ENCODE measurements at places on chromosomes 2 and 18.

- no peak for DNase-seq
Observed at GRCh38 chr18:53380063-53380639, 844.3 kb downstream of the MBD2 start.

- DNase-seq = no peak
Observed at GRCh38 chr2:120455390-120455789, 109.5 kb downstream of the INHBB start.

GRCh38 chr2:231235217-231235616, 36.8 kb downstream of the ARMC9 start:
- no peak for DNase-seq

- no peak for DNase-seq
Observed at GRCh38 chr2:15311926-15312325, 249.2 kb downstream of the NBAS start.

- no peak for DNase-seq
Observed at GRCh38 chr2:52659546-52659945, 1108.1 kb upstream of the CHAC2 start.

DNA sequence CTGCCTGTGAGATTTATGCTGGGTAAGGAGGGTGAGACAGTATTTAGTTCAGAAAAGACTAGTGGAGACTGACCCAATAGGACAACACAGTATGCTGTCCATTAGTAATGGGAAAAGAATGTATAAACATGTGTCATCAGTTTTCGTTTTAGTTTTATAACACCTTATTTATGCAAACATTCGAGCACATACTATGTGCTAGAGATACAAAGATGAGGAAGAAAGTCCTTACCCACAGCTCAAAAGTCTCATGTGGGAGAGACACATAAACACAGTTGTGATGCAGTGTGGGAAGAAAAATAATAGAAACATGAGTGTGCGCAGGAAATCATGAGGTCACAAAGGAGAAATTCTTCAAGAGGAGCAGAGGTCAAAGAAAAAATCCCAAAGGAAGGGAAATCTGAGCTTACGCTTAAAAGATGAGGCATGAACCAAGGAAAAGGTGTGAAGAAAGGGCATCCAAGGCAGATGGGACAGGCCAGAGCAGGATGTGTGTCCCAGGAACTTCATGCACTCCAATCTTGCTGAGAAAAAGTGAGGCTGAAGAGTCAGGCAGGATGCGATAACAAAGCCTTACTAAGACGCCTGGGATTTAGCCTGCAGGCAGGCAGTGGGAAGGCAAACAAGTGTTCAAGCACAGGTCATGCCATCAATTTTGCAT, 8.1 kb downstream of the METTL21A start:
- DNase-seq = no peak

GRCh38 chr2:74768401-74768914, 65.5 kb upstream of the HK2 start:
- DNase-seq = no peak

- no peak for DNase-seq
Observed at GRCh38 chr18:79495591-79496071, 99.9 kb downstream of the NFATC1 start.

GRCh38 chr2:242069018-242069417, 199.5 kb downstream of the RTP5 start:
- no peak for DNase-seq

GRCh38 chr2:180657054-180657453, 323.4 kb upstream of the UBE2E3 start:
- no peak for DNase-seq

- no peak for DNase-seq
Observed at GRCh38 chr18:74225193-74225840, 66.4 kb downstream of the CYB5A start.

DNA sequence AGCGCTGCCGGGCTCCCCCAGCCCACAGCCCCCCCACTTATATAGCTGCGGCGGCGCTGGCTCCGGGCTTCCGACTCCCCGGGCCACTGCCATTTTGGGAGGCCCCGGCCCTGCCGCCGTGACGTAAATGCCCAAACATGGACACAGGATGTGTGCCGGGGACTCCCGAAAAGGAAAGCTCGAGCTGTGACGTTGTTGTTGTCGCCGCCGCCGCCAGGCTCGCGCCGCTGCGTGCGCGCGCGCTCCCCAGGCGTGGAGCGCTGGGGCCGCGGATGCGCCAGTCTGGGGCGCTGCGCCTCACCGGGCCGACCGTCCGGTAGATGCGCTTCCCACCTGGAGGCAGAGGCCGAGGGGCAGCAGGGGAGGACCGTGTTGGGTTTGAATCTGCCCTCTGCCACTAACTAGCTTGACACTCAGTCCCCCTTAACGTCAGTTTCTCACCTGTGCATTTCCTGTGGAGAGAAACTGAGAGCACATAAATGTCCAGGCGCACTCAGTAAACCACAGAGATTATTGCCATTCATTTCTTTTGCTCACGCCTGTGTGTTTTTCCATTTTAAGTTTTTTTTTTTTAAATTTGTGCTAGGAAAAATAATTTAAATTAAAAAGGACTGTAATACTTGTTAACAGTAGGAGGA, at the start of gene EGR4:
TSS of gene EGR4 (minus strand) at position 15 of the 638 bp plus-strand sequence. CDS start 231 bp downstream, outside the sequence.
- DNase-seq = peak; percentile 78

DNA sequence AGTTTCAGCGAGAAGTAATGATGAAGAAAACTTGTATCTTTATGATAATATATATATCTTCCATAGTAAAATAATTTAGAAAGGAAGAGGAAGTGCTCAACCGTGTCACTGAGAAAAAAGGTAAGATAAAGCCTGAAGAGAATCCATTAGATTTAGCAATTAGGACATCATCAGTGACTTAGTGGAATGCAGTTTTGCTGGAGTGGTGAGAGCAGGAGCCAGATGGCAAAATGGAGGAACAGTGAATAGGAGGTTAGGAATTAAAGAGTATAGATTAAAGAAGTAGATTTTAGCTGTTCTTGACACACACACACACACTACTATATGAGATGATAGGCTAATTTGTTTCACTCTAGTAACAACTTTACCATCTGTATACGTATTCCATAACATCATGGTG, 157.1 kb upstream of the EPC2 start:
- no peak for DNase-seq

- no peak for DNase-seq
Observed at GRCh38 chr2:43074592-43075053, 151.8 kb downstream of the ZFP36L2 start.

DNA sequence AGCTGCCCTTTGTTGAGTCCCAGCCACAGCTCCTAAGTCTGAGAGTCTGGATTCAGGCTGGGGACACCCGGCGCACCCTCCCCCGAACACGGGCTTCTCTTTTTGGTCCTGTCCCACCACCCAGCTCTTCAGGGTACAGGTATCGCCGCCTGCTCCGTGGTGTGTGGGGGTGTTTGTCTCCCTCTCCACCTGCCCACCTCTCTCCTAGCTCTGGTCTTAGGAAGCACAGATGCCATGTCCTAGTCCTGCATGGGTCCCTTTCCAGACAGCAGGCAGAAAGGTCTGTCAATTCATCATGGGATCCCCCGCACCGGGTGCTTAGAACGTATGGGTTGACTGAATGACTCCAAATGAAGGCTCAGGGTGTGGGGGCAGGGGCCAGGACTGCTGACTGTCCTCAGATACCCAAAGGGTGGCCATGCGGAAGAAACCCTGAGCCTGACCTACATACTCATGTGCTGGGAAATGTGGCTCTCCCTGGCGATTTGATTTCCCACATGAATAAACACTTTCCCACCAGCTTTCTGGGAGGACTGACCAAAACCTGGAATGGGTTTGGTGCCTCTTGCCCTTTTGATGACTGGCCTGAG, 156.8 kb downstream of the CELF4 start:
- DNase-seq = no peak

DNA sequence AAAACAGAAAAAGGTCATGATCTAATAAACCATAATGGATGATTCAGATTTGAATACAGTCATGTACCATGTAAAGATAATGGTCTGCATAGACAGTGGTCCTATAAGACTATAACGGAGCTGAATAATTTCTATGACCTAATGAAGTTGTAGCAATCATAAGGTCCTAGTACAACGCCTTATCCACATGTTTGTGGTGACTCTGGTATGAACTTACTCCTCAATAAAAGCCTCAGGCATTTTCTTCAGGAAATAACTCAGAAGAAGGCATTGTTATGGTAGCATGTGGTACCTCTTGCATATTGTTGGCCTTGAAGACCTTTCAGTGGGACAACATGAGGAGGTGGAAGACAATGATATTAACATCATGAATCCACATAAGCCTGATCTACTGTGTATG, 883.3 kb downstream of the CNTNAP5 start:
- DNase-seq = no peak

DNA sequence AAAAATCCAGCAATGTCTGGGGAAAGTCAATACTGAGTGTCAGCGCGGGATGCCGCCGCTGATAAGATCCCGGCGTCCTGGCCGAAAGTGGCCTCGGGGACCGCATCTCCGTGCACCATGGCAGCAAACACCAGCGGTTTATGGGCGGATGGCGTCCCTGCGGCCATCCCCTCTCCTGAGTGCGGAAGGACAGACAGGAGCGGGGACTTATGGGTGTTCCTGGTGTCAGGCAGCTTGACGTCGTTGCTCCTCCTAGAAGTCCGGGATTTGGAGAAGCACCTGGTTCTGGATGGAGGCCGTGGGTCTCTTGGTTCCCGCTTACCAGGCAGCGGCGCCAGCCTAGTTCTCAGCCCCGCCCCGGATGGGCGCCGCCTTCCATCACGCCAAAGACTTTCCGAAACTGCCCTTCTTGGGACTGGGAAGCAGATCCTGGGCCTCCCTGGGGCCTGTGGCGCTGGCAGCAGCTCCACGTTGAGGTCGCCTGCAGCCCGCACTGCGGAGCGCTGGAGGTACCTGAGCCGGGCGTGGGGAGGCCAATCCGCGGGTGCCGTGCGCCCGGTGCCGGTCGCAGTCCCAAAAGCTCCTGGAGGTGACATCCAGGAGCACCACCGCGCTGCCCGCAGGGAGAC, 119.1 kb downstream of the CCDC74A start:
- no peak for DNase-seq

DNA sequence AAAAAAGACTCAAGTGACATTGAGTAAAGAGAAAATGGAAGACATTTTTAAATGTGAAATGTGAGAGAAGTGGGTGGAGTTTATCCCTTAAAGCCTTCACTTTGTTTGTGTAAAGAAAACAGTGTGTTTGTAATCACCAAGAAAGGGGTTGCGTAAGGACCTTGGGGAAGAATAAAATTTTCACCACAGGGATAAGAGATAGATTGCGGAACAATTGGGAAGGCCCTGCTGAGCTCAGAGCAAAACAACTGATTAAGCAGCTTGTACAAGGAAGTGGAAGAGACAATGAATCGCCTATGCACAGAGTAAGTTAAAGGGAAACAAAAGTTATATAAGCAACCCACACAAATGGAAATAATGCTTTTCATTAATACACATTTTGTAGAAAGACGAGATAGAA, 327.7 kb downstream of the RAD51AP2 start:
- DNase-seq = no peak

DNA sequence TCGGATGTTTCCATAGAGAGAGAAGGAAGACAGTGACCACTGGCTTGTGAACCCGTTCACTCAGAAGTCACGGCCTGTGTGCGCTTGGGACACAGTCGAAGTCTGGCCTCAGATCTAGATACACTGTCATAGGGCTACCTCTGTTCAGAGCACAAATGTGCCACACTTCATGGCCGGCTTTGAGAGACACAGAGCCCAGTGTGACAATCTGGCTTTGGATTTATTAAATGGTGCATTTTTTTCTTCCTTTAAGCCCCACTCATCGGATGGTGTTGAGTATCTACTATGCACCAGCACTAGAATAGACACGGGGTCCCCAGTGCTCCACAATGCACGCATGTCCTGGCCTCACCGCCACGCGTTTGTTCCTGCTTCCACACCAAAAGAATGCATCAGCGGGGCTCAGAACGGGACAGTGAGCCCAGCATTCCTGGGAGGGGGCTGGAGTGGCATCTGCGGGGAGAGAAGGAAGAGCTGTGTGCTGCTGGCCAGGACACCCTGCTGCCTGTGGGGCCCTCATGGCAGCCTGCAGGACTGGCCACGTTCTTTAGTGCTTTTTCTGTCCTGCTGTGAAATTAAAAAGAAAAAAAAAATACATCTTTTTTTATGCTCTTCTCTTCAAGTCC, 738.9 kb upstream of the SALL3 start:
- DNase-seq = no peak

DNA sequence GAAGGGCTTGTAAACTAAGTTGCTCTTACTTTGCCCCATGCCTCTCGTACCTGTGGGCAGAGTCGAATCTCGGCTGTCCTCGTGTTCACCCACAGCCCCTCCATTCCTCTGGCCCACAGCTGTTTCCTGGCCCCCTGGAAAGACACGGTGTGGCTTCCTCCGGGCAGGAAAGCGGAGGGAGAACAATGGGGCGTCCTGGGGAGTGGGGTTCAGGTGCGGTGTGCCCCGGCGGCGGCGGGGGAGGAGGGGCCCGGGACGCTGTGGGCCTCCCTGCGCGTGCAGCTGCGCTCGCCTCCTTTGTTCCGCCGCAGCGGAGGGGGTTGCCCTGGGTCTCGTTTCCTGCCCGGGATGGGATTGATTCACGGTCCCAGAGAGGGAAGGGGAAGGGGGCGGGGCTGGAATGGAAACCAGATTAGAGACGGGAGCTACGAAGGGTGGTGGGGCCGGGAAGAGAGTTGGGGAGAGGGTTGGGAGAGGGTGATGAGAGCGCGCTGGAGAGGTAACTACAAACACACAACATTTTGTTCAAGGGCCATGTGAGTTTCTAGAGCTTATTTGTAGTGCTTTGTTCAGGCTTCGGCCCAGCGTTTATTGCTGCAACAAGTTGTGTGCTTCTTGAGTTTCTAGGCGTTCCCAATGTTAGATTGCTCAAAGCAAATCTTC, 796 bp downstream of the MYO1B start:
- no peak for DNase-seq

DNA sequence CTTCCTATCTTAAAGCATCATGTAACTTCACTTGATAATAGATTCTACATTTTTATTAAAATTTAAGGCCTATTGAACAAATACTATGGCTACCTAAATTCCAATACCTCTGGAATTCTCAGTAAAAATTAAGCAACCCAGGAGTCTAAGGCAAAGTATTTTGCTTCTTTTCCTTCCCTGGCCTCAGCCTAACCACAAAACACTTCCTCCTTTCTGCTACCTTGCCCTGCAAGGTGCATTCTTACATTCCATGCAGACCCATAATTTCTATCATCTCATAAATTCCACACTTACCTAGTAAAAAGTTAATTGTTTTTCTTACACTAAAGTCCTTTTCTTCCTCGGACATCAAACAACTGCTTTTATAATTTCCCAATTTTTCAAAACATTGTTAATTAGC, 3.7 kb downstream of the MBOAT2 start:
- DNase-seq = no peak

- no peak for DNase-seq
Observed at GRCh38 chr18:36484591-36484990, 187.1 kb downstream of the FHOD3 start.

- no peak for DNase-seq
Observed at GRCh38 chr2:10307561-10308156, 5.0 kb downstream of the HPCAL1 start.
